ENCODE measurements at places on chromosomes 3 and 15.
A peak's percentile ranks its signal among the peaks of the same experiment; 100 is the strongest.

DNA sequence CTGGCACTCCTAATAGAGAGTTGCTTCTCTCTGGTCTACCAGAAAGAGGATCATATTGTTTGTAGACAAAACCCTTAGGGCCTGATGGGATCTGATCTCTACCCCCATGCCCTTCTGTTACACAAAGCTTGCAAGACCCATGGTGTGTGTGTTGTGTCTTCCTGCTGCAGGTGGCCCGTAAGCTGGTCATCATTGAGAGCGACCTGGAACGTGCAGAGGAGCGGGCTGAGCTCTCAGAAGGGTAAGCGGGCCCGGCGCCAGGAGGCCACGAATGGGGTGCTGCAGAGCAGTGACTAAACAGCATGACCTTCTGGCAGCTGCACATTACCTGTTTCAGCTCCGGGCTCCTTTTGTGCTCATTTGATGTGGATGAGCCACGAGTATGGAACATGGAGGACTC lies 18.2 kb downstream of the TPM1 start:
- no peak for DNase-seq

DNA sequence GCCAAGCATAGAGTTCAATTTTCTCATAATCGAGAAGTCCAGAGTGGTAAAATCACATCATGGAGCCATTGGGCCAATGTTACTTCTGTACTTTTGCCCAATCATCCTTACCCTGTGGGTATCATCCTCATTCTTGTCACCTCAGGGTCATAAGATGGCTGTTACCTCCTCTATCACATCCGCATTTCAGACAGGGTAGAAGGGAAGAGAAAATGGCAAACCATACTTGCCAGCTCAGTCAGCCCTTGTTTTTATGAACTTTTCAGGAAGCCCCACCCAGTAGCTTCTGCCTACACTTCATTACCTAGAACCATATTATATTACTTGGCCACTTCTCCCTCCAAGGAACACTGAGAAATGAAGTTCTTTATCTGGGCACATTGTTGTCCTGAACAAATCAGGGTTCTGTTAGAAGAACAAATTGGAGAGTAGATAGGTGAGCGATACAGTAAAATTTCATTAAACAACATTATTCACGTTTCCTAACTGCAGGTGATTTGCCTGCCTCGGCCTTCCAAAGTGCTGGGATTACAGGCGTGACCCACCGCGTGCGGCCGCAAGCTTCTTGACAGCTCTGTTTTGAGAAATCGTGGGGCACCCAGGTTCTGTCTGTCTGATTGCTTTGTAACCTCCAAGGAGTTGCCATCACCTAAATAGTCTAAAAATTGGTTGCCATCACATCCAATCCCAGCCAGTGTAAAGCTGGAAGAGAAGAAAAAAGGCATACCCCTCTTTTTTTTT lies 34.5 kb upstream of the RPN1 start:
- DNase-seq, result no peak

DNA sequence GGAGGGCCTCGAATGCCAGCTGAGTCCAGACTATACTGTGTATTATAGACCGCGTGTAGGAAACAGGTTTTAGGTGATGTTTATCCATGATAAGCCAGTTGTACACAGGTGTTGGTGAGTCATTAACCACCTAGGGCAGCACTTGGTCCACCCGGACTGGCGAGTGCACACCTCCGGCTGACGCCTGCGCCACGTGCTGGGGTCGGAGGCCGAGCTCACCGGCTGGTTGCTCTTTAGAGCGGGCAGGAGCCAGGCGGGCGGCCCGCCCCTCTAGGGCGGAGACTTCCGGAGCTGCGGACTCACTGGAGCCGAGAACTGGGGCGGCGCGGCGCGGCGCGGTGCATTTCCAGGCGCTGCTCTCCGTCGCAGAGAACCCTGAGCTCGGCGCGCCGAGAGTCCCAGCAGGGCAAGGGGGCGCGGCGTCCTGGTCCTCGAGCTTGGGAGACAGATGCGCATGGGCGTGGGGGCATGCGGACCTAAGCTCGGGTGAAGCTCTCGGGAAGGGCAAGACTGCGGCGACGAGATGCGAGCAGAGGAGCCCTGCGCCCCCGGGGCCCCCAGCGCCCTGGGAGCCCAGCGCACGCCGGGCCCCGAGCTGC lies at the start of gene ESYT3:
Gene ESYT3, plus strand, starts transcription at position 341 of the 599 bp plus-strand sequence. Its CDS starts 183 bp downstream, at position 524.
- peak; percentile 34 for DNase-seq

- DNase-seq, result no peak
Measured at GRCh38 chr15:63362885-63363284, 18.8 kb downstream of the CA12 start.

DNA sequence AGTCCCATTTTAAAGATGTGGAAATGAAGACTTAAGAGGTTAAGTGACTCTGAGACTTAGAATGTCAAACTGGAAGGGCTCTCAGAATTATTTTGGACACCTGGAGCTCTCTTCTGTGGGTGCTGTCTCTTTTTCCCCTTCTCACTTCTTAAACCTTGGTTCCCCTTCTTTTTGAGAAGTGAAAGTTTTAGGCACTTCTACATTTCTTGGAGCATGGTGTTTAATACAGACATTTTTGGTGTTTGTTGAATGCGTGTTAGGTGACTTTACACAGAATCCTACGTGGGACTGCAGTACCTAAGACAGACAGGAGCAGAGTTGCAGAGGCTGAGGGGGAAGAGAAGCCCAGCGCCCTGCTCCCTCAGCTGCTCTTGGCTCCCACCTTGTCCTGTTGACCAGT lies 133.3 kb downstream of the MDFIC2 start:
- DNase-seq, result no peak

DNA sequence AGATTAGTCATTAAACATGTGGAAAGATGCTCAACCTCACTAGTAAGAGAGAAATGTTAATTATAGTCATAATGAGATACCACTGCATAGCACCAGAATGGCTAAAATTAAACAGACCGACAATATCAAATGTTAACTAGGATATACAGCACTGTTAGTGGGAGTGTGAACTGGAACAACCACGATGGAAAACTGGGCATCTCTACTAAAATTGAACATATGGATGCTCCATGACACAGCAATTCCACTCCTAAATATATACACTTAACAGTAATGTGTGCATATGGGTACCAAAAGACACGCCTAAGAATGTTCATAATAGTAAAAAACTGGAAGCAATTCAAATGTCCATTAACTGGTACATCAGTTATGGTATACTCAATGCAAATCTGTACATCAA lies 41.5 kb downstream of the CRTAP start:
- DNase-seq, result no peak

GRCh38 chr3:44962621-44963393 lies 13.2 kb downstream of the ZDHHC3 start:
- no peak for DNase-seq

- DNase-seq, result no peak
Measured at GRCh38 chr3:38507120-38507519, 11.0 kb downstream of the EXOG start.

DNA sequence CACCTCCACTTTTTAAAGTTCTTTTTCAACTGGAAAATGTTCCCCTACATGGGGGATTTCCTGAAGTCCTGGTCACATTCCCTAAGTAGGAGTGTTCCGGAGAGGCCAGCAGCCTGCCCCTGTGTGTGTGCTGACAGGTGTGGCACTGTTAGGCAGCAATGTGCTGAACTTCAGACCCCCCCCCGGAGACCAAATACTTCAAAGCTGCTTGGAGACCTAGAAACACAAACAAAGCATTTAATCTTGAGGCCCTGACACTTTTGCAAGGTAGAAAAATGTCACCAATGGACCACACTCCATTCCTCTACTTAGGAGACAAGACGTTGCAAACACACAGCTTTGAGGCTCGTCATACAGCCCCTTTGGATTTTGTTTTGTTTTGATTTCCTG lies 259.6 kb upstream of the CTNNB1 start:
- DNase-seq, result no peak

- DNase-seq, result no peak
Measured at GRCh38 chr15:75091814-75092213, 68.4 kb downstream of the PPCDC start.

GRCh38 chr15:93719921-93720351 lies 511.4 kb upstream of the MCTP2 start:
- DNase-seq, result peak; percentile 9

GRCh38 chr3:197807969-197808587 lies 17.0 kb downstream of the LRCH3 start:
- DNase-seq, result no peak

- peak; percentile 96 for DNase-seq
Measured at GRCh38 chr3:112744825-112745566, 101.7 kb downstream of the CD200R1L start.

- peak; percentile 47 for DNase-seq
Measured at GRCh38 chr3:135865085-135865484, 100.4 kb upstream of the PPP2R3A start.

DNA sequence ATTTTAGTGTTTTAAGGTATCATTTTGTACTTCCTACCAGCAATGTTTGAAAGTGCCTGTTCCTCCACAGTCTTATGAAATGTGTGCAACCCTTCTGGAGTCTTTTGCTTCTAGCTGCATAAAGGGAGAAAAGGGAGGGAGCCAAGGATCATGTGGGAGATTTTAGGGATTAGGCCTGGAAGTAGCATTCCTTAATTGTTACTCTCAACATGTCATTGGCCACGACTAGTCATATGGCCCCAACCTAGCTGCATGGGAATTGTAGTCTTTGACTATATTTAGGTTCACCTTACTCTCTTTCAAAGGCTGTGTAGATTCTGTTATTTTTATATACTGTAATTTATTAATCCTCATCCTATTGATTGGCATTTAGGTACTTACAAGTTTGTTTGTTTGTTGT lies 14.9 kb downstream of the CRTAP start:
- DNase-seq, result peak; percentile 50

- peak; percentile 64 for DNase-seq
Measured at GRCh38 chr15:32838820-32839219, 121.0 kb downstream of the GREM1 start.

GRCh38 chr3:32257641-32258438 lies 19.4 kb downstream of the CMTM8 start:
- DNase-seq, result no peak

DNA sequence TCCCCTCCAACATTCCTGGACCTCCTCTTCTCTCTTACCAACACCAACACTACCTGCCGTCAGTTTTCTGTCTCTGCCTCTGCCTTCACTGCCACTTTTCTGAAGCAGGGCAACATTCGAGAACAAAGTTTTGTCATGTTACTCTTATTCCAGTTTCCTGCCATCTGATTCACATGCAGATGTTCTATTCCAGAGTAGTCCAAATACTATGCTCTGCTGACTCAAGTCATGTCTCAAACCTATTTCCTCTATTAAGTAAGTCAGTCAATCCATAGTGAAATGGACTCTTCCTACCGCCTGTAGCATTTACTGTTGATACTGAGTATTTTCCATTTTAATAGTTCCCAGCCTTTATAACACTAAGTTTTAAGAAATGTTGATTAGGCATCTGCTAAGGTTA lies 43.4 kb downstream of the ESYT3 start:
- no peak for DNase-seq

- DNase-seq, result peak; percentile 39
Measured at GRCh38 chr3:157099326-157100095, 60.4 kb downstream of the CCNL1 start.

GRCh38 chr15:96304839-96305238 lies 25.7 kb upstream of the NR2F2 start:
- DNase-seq, result no peak

- DNase-seq, result peak; percentile 15
Measured at GRCh38 chr15:74400313-74400860, 32.9 kb upstream of the CYP11A1 start.

All from fibroblast of the aortic adventitia (primary cell).